ENCODE measurements at places on chromosomes 4 and X.

DNA sequence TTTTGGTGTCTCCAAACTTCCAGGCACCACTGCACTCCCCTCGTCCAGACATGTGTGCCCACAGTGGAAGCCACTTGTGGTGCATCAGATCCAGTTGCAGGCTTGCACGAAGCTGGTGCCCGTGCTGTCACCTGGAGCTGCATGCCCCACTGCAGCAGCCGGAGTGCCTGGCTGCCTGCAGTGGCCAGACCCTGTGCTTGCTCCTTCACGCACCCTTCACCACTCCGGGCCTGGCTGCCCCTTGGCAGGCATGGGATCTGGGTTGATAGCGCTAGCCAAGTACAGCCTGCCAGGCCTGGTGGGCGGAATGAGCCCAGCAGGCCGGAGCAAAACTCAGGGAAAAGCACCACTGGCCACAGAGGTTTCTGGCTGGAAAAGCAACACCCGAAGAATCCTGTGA is 50.2 kb upstream of the SHISA3 start:
- DNase-seq = no peak

DNA sequence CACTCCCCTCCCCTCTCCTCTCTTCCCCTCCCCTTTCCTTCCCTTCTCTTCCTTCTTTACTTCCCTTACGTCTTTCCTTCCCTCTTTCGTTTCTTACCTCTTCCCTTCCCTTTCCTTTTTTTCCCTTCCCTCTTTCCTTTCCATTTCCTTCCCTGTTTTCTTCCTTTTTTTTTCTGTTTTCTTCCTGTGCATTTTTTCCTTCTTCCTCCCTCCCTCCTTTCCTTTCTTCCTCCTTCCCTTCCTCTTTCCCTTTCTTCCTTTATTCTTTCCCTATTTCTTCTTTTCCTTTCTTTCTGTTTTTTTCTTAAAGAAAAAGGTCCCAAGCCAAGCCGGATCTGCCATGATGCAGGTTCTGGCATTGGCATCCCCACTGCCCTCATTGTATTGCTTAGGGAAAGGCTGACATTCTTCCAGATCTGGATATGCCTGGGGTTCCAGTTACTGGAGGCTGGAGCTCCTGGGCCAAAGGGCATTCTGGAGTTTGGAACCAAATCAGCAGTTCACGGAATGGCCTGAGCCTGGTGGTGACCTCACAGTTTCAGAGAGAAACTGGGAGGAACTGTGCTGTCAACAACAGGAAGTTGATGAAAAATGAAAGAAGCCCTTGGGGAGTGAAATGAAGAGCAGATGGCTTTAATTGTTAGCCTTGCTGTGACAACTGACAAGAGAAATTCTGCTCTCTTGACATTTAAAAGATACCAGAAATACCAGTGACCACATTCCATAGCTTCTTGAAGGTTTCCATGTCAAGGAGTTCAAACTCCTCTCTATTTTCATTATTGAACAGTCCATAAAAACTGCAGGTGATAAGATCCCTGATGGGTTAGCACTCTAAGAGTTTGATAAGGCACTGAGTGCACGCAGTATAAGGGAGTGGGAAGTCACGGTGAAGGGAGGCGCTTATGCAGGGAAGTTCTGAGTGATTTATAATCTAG is 622.1 kb downstream of the SPRY1 start:
- DNase-seq = no peak

GRCh38 chrX:148713981-148714380 is 213.6 kb downstream of the AFF2 start:
- no peak for DNase-seq

DNA sequence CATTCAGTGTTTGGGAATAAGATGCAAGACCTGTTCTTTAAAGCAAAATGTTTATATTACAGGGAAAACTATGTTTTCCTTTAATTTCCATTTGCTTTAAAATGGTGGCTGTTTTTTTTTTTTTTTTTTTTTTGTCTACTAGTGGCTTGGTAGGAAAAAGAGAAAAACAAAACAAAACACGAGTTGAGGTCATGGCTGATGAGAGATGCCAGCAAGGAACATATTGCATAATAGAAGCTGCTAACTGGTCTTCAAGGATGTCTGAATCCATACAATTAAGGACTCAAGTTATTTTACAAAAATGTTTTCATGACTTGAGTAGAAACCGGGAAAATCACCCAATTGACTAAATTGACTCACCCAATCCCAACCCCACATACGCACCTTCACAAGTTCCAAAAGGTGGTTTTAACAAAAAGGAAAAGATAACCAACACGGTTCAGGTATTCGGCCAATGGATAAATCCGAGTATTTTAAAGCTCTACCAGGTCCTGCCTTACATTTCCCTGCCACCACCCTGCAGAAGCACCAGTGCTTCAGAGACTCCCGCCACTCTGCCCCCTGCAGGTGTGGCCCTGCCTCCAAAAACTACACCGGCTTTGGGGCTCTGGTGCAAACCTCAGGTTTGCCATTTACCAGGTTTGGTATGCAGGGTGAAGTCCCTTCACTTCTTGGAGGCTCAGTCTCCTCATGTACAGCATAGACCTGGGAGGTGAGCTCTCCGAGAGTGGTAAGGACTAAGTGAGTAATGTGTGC is 27.1 kb downstream of the PIR start:
- DNase-seq = no peak

DNA sequence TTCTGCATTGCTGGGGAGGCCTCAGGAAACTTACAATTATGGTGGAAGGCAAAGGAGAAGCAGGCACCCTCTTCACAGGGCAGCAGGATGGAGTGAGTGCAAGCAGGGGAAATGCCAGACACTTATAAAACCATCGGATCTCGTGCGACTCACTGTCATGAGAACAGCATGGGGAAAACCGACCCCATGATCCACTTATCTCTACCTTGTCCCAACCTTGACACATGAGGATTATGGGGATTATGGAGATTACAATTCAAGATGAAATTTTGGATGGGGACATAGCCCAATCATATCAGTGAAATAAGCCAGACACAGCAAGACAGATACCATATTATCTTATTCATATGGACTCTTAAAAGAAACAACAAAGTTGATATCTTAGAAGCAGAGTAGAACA is 134.9 kb downstream of the C4orf33 start:
- no peak for DNase-seq

GRCh38 chr4:70651864-70652506 is 14.3 kb downstream of the JCHAIN start:
- peak; percentile 6 for DNase-seq

GRCh38 chr4:172377486-172378140 is 564.4 kb downstream of the GALNTL6 start:
- DNase-seq = no peak

GRCh38 chr4:11418610-11419009 is 10.1 kb downstream of the HS3ST1 start:
- no peak for DNase-seq

- DNase-seq = no peak
Measured at GRCh38 chrX:14027511-14028019, 2.1 kb downstream of the GEMIN8 start.

DNA sequence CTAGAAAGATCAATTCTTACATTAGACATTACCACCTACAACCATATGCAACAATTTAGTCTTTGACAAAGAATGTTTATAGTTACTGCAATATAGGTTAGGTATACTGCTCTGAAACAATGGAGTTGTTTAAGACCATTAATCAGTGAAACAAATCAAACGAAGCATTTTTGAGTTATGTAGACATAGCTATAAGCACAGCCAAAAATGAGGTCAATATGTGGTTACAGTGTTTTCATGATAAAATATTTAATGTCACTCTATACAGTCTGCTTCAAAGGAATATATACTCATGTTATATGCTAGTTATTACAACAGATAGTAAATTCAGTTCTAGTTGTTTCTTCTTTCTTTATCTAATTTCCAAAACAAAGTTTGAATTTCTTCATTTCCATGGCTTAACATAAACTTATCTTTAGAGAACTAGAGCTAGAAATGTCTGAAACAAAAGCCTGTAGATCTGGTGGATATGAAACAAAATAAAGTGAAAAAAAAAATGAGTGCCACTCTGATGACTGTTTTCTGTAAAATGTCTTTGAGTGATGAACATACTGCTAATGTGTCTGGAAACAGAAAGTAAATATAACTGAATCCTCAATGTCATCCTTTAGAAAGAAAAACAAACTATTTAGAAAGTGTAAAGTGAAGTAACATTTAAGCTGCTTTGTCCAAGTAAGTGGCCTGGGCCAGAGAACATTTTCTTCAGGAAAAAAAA is 809.0 kb downstream of the FAT4 start:
- DNase-seq = no peak

DNA sequence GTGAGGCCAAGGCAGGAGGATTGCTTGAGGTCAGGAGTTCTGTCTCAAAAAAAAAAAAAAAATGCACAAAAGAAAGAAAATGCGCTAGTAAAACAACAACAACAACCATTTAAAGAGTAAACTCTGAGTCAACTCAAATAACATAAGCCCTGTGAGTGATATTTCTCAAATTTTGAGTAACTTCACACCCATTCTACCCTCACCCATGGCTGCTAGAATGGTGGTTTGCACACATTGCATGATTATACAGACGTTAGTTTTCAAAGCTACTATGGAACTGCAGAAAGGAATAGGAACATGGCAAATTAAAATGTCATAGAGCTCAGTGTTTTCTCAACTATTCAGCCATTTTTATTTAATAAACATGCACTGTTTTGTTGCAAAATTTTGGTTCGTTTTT is 145.9 kb downstream of the OPHN1 start:
- DNase-seq = no peak

DNA sequence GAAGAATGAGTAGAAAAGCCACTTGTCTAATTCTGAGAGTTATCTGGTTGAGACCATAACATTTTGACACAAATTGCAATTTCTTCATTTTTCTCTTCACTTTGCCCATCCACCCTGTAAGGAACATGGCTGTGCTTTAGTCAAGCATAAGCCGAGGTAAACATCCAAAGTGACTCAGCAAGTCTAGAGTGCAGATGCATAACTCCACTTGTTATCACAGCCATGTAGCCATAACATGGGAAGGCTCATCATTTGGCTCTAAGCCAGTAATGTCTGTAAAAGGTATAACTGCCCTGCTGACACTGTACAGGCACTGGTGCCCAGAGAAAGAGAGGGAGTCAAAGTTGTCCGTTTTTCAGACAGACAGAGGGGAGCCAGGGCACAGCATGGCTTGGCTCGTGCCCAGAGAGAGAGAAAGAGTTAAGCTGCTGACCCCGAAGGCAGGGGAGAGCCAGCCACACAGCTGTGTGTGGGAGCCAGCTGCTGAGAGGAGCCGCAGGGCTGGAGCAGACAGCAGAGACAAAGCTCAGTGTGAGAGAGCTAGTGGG is 76.9 kb upstream of the EXOC1L start:
- DNase-seq = no peak

DNA sequence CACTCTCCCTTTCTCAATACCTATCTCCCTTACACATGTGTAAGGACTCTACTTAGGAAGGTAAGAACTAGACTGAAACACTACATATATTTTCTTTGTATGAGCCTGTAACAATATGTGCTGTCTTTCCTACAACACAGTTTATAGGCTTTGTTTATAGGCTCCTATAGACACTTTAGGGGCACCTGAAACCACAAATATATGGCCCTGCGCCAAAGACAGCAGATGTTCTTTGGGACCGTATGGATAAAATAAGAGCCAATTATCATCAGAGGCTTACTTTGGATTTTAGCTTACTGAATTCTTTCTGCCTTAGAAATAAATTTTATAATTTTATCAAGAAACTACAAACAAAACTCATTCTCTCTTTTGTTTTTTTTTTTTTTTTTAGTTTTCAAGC is 16.6 kb upstream of the CXCL3 start:
- DNase-seq = no peak

DNA sequence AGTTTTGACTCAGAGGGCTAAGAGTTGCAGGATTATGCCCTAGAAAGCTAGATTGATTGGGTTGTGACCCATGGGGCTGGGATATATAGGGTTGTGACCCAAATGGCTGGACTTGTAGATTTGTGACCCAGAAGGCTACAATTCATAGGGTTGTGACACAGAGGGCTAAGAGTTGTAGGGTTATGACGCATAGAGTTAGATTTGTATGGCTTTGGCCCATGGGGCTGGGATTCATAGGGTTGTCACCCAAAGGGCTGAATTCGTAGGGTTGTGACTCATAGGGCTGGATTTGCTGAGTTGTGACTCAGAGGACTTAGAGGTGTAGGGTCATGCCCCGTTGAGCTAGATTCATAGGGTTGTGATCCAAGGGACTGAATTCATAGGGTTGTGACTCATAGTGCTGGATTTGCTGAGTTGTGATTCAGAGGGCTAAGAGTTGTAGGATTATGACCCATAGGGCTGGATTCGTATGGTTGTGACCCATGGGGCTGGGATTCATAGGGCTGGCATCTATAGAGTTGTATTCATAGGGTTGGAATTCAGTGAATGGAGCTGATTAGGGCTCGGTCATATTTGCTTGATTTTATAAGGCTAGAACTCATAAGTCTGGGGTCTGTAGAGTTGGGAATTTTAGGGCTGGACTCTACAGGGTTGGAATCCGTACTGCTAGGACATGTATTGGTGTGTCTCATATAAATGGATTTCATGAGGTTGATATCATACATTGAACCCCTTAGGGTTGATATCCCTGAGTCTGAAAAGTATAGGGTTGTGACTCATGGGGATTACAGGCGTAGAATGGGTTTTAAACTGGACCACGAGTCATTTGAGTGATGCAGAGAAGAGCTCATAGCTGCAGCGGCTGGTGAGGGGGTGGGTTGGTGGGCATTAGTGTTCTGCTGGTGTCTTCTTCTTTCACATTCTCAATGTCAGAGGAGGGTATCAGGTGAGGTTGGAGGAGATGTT is 125.7 kb downstream of the CRLF2 start:
- no peak for DNase-seq

GRCh38 chrX:8273451-8273895 is 102.4 kb upstream of the VCX2 start:
- DNase-seq = no peak

GRCh38 chrX:10168226-10168625 is 11.5 kb downstream of the CLCN4 start:
- no peak for DNase-seq
